ENCODE measurements at places on chromosomes 3 and 15.

DNA sequence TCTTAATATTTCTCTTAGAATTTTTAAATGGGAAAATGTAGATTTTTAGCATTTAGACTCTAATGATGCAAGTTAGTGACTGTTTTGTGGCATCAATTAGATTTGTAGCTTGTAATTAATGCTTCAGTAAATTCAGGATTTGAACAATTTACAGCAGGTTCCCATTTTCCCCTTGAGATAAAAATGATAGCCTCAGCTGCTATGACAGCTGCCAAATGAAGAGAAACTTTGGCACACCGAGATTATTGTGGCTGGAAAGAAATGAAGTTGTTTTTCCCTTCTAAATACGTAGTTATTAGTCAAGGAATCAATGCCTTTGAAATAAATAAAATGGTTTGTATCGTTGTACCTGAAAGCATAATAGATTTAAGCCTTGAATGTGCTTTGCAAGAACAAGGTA, 206.4 kb upstream of the P2RY1 start:
- DNase-seq, result no peak

GRCh38 chr3:184525337-184526087, 36.1 kb upstream of the EPHB3 start:
- no peak for DNase-seq

GRCh38 chr3:197372047-197372661, 73.7 kb upstream of the DLG1 start:
- peak; percentile 49 for DNase-seq

DNA sequence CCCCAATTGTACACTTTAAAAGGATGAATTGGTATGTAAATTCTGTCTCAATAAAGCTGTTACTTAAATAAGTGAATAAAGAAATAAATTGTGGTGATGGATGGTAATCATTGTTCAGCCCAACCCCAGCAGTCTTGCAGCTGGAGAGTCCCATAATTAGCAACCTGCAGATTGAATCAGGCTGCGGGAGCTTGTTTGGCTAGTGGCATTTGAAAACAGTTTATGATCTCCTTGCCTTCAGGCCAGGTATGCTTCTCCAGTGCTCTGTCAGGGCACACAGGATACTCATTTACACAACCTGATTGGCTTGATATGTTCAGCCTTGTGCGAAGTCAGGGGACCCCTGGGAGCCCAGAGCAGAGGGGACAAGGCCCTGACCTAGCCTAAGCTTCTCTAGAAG, 16.5 kb upstream of the TSEN2 start:
- no peak for DNase-seq

DNA sequence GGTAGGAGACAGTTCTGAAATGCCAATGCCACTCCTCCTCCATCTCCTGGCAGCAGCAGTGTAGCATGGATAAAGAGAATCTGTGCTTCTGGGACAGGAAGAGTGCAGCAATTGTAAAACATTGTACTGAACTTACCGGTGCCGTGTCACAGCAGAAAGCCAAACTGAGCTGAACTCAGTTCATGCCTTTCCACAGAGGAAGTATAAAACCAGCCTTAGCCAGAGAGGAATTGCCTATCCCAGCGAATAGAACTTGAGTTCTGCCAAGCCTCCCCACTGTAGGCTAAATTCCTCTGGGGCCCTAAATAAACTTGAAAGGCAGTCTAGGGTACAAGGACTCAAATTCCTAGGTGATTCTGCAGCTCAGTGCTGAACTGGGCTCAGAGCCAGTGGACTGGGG, 148.8 kb downstream of the SLC9A9 start:
- no peak for DNase-seq
